ENCODE measurements at places on chromosomes 11 and 22. TPM values are rescaled to one million over a fixed set of nuclear protein-coding genes. Genes with fewer than 3 reads are reported as not detected.

The DDX25 gene
- 0.09 TPM for total RNA-seq

The OR2D2 gene
- not detected for total RNA-seq

The MOGAT2 gene
- not detected for total RNA-seq

The GGTLC3 gene
- total RNA-seq = not detected

The RASD2 gene
- total RNA-seq = not detected

The IGLL5 gene
- total RNA-seq = not detected

The GAL3ST1 gene
- not detected for total RNA-seq

The UBQLNL gene
- total RNA-seq = 0.18 TPM

The FGF4 gene
- not detected for total RNA-seq

The MIOX gene
- total RNA-seq = 0.14 TPM

The AKIP1 gene
- total RNA-seq = 19.2 TPM

The LUZP2 gene
- total RNA-seq = not detected

The FJX1 gene
- 0.14 TPM for total RNA-seq

The DPP3 gene
- 87.0 TPM for total RNA-seq

The MS4A15 gene
- not detected for total RNA-seq

The SMIM35 gene
- total RNA-seq = 3.9 TPM

The OR10D3 gene
- total RNA-seq = not detected

The C11orf52 gene
- 0.27 TPM for total RNA-seq

The CFAP300 gene
- total RNA-seq = not detected

The CNGA4 gene
- 0.16 TPM for total RNA-seq

The PPP1CA gene
- 346 TPM for total RNA-seq

The SHANK2 gene
- not detected for total RNA-seq

The CDC42EP2 gene
- 2.8 TPM for total RNA-seq

The CRACR2B gene
- total RNA-seq = 8.0 TPM

The MUC5AC gene
- total RNA-seq = not detected
